ENCODE measurements at places on chromosomes 6 and 20. TPM values are rescaled to one million over a fixed set of nuclear protein-coding genes. Genes with fewer than 3 reads are reported as not detected.

DNA sequence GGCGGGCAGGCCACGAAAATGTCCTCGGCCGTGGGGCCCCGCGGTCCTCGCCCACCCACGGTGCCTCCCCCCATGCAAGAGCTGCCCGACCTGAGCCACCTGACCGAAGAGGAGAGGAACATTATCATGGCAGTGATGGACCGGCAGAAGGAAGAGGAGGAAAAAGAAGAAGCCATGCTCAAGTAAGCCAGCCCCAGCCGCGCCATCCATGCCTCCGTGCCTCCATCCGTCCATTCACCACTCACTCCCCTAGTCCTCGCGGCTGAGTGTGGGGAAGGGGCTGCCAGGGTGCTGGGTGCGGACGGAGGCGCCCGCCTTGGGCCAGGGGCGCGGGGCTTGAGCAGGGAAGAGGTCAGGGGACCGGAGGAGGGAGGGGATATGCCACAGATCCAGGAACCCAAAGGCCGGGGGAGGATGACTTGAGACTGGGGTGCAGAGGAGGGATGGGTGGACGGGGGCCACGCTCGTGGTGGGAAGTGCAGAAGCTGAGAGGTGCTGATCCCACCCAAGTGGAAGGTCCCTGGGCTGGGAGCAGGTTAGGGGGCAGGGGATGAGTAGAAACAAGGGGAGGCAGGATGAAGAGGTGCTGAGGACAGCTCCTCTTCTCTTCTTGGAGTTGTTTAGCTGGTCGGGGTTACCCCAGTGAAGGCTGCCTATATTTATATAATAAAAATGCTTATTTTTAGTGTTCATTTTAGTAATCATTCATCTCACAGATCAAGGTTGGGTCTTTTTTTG is 825 bp downstream of the RIMS1 start:
- no peaks in the 10 kb centered on the region for H3K36me3 ChIP-seq
- H3K4me1 ChIP-seq = no peaks in the 10 kb centered on the region
- DNase-seq = peak; percentile 38
- H3K4me3 ChIP-seq = peak overlapping the region; percentile 78

DNA sequence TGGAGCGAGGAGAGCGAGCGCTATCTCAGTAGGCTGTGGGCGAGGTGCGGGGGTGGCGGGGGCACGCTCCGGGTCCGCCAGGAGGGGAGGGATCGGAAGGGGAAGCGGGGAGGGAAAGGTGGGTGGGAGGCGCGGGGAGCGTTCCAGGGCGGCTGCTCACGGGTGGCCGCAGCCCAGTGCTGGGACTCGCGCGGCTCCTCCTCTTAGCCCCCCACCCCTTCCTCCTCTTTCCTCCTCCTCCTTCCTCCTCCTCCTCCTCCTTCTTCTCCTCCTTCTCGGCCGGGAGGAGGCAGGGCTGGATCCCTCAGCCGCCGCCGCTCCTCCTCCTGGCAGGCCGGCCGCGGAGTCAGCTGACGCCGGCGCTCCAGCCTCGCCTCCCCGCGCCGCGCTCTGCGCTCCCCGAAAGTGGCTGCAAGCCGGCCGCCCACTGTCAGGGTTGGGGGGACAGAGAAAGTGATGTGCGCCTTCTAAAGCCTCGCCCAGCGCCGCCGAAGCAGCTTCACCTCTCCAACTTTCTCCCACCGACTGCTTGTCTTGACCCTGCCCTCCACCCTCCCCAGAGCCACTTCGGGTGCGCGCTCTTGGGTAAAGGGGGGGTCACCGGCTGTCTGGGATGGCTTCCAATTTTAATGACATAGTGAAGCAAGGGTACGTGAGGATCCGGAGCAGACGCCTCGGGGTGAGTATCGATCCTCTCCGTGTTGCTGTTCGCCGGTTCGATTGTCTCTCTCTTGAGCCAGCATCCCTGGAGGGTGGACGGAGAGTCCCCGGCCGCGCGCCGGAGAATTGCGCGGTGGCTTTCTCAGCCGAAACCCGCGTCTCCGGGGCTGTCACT is at the start of gene DOK5:
Gene DOK5 (plus strand): TSS at position 260 of the 835 bp plus-strand sequence. CDS start 354 bp downstream, at position 614.
- H3K4me3 ChIP-seq = peak within 1 kb of the TSS; percentile 94
- no peaks in the 10 kb centered on the region for H3K36me3 ChIP-seq
- H3K27me3 ChIP-seq = no peaks in the 10 kb centered on the region
- H3K27ac ChIP-seq = no peak within 1 kb of the TSS

DNA sequence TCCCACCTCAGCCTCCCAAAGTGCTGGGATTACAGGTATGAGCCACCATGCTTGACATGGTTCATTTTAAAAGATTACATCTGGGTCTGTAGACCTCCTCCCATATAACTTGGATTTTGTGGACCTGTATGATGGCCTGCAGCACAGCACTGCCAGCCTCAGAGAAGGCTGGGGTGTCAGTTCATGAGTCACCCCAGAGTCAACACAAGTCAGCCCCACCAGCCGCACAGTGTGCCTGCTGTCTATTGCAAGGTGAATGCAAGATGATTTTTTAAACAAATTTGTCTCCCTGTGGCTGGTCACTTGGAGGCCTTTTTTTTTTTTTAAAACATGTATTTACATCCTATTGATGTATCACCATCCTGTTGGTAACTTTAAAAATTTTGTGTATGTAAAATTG is 76.7 kb downstream of the RREB1 start:
- no peak overlapping the region for H3K27ac ChIP-seq
- H3K4me3 ChIP-seq = no peak overlapping the region
- H3K36me3 ChIP-seq = peaks cover 48% of the 10 kb centered on the region
- H3K4me1 ChIP-seq = peaks cover 4% of the 10 kb centered on the region
- no peaks in the 10 kb centered on the region for H3K27me3 ChIP-seq

The ZNF512B gene
- 16.6 TPM for total RNA-seq

DNA sequence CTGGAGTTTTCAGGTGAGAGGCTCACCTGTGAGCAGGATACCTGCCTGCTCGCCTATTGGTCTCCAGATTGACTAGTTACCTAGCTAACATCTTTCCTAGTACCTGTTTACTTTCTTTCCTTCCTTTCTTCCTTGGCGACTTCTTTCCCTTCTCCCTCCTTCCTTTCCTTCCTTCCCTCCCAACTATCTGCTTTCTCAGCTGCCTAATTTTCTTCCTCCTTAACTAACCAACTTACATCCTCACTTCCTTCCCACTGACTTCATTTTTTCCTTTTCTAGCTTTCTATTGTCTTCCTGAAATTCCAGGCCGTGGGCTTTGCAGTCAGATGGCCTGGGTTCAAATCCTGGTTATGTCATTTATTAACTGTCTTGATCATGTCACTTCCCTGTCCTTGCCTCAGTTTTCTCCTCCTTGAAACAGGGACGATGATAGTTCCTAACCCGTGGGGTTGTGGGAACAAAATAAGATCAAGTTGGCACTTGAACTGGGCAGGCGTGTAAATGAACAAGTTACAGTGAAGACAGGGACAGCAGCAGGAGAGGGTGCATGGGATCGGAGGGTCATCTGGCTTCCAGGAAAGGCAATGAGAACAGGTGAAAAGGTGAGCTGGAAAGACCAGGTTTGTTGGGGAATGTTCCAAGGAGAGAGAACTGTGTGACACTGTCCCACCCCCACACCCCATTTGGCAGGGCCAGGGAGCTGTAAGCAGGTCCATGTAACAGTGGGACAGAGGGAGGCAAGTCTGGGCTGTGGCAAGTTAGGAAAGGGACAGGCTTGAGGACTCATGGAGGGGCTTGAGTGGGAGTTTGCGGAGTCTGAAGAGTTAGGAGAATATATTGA is 540 bp downstream of the SGK2 start:
- no peaks in the 10 kb centered on the region for H3K27me3 ChIP-seq
- H3K4me1 ChIP-seq = no peaks in the 10 kb centered on the region
- H3K27ac ChIP-seq = no peak overlapping the region

DNA sequence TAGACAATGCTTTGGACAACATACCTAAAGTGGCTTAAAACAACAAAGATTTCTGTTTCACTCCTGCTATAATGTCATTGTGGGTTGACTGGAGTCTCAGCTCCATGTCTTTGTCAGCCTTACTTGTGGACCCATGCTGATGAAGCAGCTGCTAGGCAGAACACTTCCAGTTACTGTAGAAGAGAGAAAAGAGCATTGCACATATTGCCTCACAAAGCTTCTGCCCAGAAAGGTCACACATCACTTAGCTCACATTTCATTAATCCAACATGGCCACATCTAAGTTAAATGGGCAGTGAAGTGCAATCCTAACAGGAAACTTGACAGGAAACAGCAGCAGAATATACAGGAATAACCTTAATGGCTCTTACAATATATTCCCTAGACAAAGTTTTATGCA is 480.5 kb upstream of the HTR1E start:
- no peak overlapping the region for H3K27ac ChIP-seq
- no peaks in the 10 kb centered on the region for H3K4me1 ChIP-seq
- no peak for DNase-seq
- H3K4me3 ChIP-seq = no peak overlapping the region
- H3K27me3 ChIP-seq = no peaks in the 10 kb centered on the region

DNA sequence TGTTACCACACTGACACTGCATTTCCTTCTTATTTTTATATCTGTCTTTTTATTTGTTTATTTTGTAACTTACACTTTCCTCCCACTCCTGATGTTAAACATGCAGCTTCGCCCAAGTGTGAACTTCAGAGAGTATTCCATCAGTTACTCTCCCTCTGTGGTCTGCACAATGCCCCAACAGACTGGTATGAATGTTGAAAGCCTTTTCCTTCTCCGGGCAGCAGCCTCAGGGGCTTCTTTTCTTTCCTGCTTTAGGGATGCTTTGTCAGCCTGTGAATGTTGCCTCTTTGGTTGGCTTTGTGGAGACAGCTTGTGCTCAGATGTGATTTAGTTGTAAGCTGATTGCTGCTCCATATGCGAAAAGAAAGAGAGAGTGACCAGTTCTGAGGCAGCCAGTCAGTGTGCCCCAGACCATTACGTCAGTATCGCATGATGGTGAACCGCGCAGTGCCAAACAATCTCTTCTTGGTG is 44.0 kb downstream of the SMPDL3A start:
- H3K27me3 ChIP-seq = peaks cover 17% of the 10 kb centered on the region
- H3K36me3 ChIP-seq = no peaks in the 10 kb centered on the region
- H3K4me3 ChIP-seq = no peak overlapping the region
- DNase-seq = no peak
- H3K27ac ChIP-seq = no peak overlapping the region

The RAB44 gene
- not detected for total RNA-seq

GRCh38 chr6:4693173-4693970 is 82.8 kb upstream of the CDYL start:
- H3K4me3 ChIP-seq = no peak overlapping the region
- no peaks in the 10 kb centered on the region for H3K36me3 ChIP-seq
- no peak for DNase-seq
- H3K4me1 ChIP-seq = peaks cover 5% of the 10 kb centered on the region
- H3K27ac ChIP-seq = no peak overlapping the region
- H3K27me3 ChIP-seq = no peaks in the 10 kb centered on the region

The CRISP2 gene
- not detected for total RNA-seq

- 0 out of 2 replicates have a peak, but pooled peaks cover 12% of the 10 kb centered on the region for H3K36me3 ChIP-seq
- peaks cover 14% of the 10 kb centered on the region for H3K4me1 ChIP-seq
- no peak for DNase-seq
- H3K27ac ChIP-seq = no peak overlapping the region
Measured at GRCh38 chr20:62802026-62802712, 2.5 kb upstream of the OGFR start.

DNA sequence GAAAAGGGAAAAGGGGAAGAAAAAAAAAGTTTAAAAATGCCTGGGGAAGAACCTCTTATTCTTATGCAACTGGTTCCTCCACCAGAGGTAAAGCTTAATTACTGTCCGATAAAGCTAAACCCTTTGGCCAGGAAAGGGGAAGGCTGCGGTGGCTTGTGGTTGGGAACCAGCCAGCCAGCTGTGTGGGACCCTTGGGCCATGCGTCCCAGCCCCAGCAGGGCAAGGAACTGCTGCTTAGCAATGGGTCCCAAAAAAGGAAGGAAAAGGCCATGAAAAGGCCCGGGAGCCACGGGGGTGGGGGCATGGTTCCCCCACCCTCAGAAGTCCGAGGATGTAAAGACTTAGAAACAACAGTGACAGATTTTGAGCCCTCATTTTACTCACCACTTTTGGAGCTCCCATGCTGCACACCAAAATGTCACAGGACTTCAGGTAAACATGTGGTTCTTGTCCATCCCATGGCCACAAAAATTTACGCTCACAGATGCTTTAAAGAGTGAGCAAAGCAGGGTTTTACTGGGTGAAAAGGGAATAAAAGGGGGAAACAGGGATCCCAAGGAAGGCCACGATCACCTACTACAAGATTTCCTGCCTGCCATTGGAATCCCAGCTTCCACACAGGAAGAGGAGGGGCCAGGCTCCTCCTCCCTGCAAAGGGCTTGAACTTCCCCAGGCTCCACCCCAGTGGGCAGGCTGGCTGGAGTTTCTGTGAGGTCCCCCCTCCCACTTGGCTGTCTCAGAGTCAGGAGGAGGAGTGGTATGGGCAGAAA is 1234.7 kb upstream of the GJE1 start:
- H3K27ac ChIP-seq = no peak overlapping the region
- no peak overlapping the region for H3K4me3 ChIP-seq
- no peaks in the 10 kb centered on the region for H3K27me3 ChIP-seq

DNA sequence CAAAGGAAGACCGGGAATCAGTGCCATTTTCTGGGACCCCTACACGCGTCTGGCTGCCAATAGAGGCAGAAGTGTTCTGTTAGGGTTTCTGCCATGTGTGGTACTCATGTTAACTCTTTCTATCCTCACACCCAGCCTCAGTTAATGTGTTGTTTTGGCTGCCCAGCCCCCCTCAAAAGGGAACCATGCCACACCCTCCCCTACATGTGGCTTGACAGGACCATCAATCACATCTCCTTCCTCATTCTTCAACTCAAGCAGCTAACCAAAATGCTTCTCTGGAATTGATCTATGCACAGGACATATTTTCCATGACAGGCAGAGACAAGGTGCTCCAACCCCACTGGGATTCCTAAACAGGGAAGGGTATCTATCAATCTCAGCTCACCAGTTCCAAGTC is 22.0 kb downstream of the AHCY start:
- H3K4me1 ChIP-seq = no peaks in the 10 kb centered on the region
- no peak overlapping the region for H3K4me3 ChIP-seq
- H3K27me3 ChIP-seq = no peaks in the 10 kb centered on the region
- no peak for DNase-seq
- no peak overlapping the region for H3K27ac ChIP-seq
- H3K36me3 ChIP-seq = peaks cover 3% of the 10 kb centered on the region

The RIMS4 gene
- total RNA-seq = not detected

DNA sequence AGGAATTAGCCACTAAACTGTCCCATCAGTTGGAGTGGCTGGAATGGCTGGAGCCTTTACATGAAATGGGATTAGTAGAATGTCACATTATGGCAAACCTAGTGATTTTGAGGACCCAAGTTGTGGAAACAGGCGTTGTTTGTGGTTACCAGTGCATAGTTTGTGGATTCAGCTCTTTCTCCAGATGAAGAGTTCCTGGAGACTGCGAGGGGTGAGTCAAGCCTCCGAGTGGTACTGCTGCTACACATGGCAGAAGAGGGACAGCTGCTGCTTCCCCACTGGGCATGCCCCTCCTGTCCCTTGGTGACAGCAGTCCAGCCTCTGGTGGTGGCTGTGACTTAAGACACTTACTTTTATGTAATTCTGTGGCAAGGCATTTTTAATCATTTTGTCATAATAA is 94.2 kb upstream of the SCP2D1 start:
- peak; percentile 57 for DNase-seq
- no peaks in the 10 kb centered on the region for H3K36me3 ChIP-seq
- no peak overlapping the region for H3K4me3 ChIP-seq
- 0 out of 2 replicates have a peak overlapping the region, but pooled peaks have one; percentile 9 for H3K27ac ChIP-seq
- H3K4me1 ChIP-seq = peaks cover 7% of the 10 kb centered on the region
